T follicular helper cell (primary cell): ENCODE measurements at places on chromosomes 2 and 18.

GRCh38 chr2:29012211-29012681, 31.1 kb downstream of the TOGARAM2 start:
- no peak for DNase-seq

GRCh38 chr18:75202696-75203365, 6.1 kb downstream of the PTGR3 start:
- no peak for DNase-seq

DNA sequence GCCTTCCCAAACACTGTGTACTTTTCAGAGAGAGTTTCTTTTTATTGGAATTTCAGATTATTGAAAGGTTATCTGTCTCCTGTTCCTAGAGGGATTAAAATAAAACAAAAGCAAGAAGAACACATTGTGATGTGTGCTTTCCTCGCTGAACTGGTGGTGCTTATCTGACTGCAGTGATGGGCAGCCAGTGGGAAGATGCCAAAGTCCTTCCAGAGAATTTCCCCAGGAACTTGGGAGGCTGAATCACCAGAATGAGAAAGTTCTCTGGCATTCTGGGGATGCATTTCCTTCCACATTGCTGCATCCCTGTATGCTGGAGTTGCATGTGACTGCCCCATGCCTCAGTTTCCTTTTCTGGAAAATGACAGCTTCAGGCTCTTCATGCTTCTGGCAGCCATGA, 53.9 kb upstream of the SEC11C start:
- DNase-seq, result no peak

- no peak for DNase-seq
These were observed 120.9 kb upstream of the TTN start for GRCh38 chr2:178928077-178928476.

DNA sequence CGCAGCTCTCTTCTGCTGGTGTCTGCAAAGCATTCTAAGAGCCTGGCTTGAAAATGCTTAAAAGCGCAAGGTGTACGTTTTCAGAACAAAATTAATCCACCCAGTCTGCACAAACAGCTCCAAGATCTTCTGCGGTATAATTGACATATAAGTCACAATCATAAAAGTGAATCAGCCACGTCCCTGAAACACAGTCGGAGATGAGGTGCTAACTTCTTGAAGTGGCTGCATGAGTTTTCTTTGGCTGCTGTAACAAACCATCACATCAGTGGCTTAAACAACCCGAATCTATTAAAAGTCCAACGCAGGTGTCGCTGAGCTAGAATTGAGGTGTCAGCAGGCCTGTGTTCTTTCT, 32.6 kb downstream of the ARL4C start:
- DNase-seq, result no peak

- DNase-seq, result no peak
These were observed 42.0 kb upstream of the MSH2 start for GRCh38 chr2:47360927-47361326.

- no peak for DNase-seq
These were observed 3.5 kb downstream of the HEATR5B start for GRCh38 chr2:37080689-37081088.

- DNase-seq, result peak; percentile 37
These were observed 617 bp downstream of the SRBD1 start for GRCh38 chr2:45610281-45611019.

DNA sequence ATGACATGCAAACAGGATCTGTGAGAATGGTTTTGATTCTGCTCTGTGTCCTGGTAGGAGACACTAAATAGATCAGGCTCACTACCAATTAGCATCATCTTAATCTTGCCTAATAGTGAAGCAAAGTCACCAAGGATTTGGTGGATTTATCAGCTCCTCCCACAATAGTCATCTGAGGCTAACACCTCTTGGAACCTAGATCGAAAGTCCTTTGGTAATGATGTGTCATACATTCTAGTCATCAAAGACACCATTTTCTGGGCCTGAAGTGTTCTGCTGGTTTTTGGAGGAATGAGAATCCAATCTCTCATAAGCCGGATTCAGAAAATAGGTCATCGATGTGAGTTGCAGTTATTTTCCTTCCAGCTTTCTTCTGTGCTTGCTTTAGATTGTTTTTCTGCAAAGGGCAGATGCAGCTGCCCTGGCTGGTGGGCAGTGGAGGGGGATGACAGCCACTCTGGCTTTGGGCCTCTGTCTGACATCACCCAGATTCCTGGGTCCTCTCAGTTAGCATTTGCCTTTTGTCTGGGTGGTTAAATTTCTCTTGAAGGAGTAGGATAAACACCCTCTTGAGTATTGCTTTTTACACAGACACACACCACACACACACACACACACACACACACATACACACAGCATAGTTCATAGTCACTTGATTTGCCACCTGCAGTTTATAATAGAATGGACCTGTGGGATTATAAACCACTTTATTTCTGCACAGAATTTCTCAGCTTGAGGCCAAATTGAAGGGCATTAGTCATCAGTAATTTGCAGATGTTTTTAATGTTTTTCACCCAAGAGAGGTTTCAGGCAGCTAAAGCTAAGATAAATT, at the start of gene MYO3B:
Gene MYO3B, plus strand, starts transcription at position 198 of the 832 bp plus-strand sequence. Its CDS starts 141 bp downstream, at position 339.
- no peak for DNase-seq

DNA sequence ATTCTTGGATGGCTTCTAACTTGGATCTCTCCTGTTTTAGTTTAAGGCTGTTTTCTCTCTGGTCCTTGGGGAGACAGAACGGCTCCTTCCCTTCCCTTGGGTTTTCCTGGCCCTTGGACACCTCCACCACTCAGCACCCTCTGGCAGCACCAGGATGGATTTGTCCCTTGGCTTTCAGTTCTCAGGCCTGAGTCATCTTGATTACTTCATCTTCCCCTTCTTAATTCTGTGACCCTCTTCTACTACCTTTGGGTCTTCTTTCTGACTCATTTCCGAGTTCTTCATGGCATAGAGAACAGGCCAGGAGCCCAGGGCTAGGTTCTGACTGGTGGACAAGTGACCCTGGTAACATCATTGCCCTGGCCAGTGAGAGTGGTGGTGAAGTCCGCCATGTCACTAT, 14.9 kb downstream of the IGFBP2 start:
- DNase-seq, result no peak

DNA sequence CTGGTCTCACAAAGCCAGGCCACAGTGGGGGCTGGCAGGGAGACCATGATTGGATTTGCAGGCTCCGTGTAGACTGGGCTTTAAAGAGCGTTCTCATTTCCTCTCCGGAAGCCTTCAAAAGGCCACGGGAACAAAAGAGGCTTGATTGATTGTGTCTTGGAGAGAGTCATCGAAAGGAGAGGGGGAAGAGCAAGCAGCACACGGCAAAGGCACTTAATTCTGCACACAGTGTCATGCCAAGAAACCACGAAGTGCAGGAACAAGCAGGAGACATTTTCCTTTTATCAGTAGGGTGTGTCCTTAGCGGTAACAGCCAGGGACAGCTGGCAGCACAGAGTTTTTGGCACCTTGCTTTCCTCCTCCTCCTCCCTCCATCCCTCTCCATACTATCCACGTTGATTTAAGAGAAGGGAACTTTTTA, 47.7 kb downstream of the GLI2 start:
- no peak for DNase-seq

GRCh38 chr2:74872389-74872836, 38.5 kb downstream of the HK2 start:
- DNase-seq, result no peak

- DNase-seq, result no peak
These were observed 586.8 kb upstream of the CNTNAP5 start for GRCh38 chr2:123438251-123438650.

- DNase-seq, result no peak
These were observed 47.8 kb downstream of the TMX3 start for GRCh38 chr18:68667121-68667520.

GRCh38 chr18:45556222-45556621, 59.1 kb upstream of the SLC14A2 start:
- DNase-seq, result no peak

- DNase-seq, result no peak
These were observed 36.4 kb downstream of the ACTR3 start for GRCh38 chr2:113926314-113926713.

DNA sequence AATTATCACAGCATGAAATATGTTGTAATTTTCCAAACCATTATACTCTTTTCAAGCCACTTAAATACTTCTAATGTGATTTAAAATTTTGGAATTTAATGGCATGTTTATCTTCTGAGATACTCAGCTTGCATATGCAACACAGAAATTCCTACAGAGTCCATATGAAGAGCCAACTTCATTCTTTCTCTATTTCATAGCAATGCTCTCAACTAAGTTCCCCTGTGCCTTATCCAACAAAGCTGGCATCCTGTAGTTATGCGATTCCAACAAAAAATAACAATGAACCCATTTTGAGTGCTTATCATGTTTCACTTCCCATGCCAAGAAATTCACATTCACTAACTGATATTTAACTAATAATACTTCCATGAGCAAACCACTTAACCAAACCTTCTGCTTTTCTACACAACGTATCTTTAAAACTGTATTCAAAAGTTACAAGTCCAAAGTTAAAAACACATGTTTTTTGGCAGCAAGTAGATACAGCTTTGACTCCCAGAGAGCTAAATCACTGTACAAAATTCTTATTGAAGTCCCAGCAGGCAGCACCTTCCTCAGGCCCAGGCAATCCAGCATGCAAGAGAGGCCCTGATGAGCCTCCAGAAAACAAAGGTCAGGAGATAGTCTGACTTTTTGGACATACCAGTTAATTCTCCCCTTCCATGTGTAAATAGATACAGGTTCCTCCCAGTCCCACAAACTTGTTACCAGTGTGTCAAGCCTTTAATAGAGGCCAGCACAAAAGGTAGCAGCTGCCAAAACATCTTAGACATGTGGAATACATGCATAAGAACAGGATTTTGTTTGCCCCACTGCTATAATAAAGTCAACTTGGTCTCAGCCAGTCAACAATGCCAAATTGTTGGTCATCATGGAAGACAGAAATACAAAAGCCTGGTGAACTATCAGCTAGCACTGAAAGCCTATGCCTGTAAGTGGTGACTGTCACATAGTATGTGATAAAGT, 113.1 kb upstream of the WDR75 start:
- no peak for DNase-seq

DNA sequence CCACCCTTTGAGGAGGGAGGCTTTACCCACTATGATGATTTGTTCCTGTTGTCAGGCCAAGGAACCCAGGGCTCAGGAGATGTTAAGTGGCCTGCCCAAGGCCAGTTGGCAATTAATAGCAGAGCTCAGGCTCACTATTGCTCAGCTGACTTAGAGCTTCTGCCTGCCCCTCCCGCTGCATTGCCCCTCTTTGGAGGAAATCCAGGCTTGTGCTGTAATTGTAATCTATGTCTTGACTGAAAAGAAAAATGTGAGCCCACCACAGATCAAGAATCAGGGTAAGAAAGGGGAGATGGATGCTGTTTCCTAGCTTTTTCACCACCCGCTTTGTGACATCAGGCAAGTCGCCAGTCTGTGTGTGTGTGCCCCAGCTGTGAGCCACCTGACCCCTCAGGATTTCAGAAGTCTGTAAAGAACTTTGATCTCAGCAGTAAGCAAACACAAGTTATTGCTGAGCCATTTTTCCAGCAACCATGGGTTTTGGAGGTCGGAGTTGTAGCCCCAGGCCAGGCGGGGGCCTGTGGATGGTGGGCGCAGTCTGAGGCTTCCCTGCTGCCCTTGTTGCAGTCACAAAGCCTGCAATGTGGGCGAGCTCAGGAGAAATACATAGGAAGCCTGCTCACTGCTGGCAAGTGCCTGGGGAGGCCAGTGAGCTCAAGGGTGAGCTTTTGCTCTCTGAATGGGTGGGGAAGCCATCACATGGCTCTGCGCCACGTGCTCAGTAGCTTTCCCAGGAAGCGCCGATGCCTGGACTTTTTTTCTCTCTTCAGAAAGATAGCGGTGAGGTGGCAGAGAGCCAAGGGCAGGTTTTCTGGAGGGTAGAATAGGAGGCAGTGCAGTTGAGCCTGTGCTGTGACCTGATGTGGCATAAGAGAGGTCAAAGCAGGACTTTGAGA, 6.1 kb downstream of the CABLES1 start:
- no peak for DNase-seq

DNA sequence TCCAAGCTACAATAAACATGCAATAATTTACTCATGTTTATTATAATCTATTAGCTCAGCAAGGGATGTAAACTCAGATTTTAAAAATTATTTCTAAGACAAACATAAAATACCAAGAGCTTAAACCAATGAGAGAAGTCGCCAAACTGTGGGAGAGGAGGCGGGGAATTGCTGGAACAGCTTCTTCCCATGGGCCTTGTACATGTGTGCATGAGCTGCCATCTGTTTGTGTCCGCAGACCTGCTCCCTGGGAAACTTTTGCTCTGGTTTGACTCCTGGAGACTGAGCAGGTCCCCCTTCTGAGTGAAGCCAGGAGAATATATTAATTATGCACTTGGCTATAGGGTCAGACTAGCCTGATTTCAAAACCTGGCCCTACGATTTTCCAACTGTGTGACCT, 655.9 kb upstream of the SOX11 start:
- DNase-seq, result no peak

DNA sequence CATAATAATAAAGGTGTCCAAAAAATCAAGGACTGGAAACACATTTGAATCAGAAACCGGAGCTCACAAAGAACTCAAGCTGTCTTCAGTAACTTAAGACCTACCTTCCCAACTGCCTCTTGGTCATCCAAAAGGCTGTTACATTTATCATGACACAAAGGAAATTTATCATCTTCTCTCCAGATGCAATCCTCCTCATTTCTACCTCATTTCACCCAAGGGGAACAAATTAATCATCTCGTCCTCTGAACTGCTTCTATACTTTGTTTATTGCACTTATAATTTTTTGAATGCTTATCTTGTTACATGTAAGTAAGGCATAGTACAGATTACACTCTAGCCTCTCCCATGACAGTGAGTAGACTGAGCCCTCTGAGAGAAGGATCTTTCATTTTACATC, 105.1 kb upstream of the RGPD4 start:
- no peak for DNase-seq

DNA sequence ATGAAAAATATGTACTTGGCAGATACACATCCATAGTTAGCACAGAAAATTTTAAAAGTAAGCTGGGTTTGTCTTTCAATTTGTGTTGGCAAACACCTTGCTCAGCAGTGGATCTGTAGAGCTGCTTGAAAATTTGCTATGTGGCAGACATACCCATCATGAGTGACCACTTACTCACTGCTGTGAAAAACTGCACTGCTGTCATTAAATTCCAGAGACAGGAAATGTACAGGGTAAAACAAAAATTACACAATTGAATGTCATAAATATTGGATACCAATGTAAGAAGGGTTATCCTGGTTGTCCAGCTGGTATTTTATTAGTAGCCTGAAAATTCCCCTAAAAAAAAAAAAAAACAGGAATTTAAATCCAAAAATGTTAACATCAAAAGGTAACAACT, 24.5 kb downstream of the NIF3L1 start:
- no peak for DNase-seq

GRCh38 chr18:53906681-53907080, 317.8 kb downstream of the MBD2 start:
- no peak for DNase-seq

DNA sequence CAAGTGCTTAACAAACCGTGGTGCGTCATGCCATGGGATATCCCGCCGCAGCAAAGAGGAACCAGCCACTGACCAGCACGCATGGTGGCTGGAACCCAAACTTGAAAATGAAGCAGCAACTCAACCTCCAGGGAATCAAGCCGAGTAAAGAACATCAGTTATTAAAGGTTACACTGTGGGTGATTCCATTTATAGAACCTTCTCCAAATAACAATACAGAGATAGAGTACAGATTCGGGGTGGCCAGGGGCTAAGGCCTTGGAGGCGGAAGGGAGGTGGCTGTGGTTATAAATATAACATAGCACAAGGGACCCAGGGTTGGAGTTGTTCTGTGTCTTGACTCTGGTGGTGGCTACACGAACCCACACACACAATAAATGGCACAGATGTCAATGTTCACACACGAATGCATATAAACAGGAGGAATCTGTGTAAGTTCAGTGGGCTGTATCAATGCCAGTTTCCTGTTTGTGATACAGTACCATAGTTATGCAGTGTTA, 123.1 kb downstream of the EIPR1 start:
- DNase-seq, result no peak

- DNase-seq, result no peak
These were observed 2.3 kb upstream of the TFCP2L1 start for GRCh38 chr2:121287146-121287798.
